Esophagus muscularis mucosa (tissue), 4 donors: ENCODE measurements at places on chromosomes 6 and 20. TPM values are rescaled to one million over a fixed set of nuclear protein-coding genes. Genes with fewer than 3 reads are reported as not detected.

GRCh38 chr20:35013421-35014411 is 58.0 kb downstream of the MYH7B start:
- peak overlapping the region; percentile 9 for H3K27ac ChIP-seq
- no peaks in the 10 kb centered on the region for H3K27me3 ChIP-seq
- peaks cover 99% of the 10 kb centered on the region for H3K36me3 ChIP-seq
- no peak overlapping the region for H3K4me3 ChIP-seq
- peaks cover 18% of the 10 kb centered on the region for H3K4me1 ChIP-seq
- DNase-seq = no peak

DNA sequence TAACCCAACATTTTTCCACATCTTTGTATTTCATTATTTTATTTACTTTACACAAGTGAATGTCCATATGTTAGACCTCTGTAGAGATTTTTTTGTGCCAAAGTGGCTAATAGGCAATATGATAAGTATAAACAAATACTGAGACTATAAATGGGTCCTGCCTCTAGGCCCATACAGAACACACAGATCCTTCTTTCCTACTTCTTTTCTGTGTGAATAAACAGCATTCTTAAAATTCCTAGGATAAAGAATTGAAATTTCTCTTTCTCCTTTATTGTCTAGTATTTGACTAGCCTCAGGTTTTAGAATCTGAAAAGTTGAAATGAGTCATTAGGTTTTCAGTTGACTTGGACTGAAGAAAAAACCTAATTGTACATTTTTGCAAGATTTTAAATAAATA is 46.3 kb upstream of the HS3ST5 start:
- H3K36me3 ChIP-seq = no peaks in the 10 kb centered on the region
- no peaks in the 10 kb centered on the region for H3K27me3 ChIP-seq
- DNase-seq = no peak

IRF4 gene
- 3.6 TPM for total RNA-seq

DNA sequence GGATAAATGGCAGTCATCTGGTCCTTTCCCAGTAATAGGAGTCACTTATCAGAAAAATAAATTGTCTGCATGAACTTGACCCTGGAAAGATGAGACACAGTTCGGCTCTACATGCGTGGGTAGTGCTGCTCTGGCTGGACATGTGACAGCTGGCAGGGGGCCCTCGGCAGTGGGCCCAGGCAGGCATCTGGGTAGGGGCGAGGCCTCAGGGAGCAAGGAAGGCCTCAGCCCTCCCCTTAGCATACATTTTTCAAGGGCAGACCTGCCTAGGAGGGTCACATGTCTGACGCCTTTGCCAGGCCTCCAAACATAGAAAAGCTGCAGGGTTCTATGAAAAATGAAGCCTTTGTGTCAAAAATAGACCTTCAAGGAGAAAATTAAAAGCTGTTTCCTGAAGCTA is 12.8 kb upstream of the ILRUN start:
- no peaks in the 10 kb centered on the region for H3K36me3 ChIP-seq
- no peak for DNase-seq
- peak overlapping the region; percentile 68 for H3K27ac ChIP-seq
- no peaks in the 10 kb centered on the region for H3K27me3 ChIP-seq
- H3K4me1 ChIP-seq = peaks cover 15% of the 10 kb centered on the region

DNA sequence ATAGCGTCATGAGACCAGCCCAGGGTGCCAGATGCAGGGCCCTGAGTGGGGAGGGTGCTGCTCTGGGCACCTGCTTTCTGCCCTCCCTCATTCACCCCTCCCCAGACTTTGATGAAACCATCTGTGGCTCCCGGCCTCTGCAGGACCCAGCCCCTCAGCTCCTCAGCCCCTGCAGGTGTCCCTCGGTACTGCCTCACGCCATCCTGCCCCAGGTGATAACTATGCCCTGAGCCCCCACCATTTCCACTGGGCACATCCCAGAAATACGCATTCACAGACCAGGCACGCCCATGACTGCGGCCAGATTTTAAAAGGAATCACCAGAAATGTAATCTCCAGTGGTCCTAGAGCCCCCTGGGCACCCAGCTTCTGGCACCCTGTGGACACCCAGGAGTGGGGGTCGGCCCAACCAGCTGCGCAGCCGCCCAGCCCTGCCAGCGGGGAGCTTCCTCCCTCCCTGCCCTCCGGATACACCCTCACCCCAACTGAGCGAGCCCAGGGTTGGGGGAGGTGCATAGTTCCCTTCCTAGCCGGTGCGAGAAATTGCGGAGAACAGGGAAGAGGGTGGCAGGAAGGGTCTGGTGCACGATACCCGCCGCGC is 615 bp upstream of the NTSR1 start:
- H3K36me3 ChIP-seq = no peaks in the 10 kb centered on the region
- H3K27me3 ChIP-seq = peaks cover 2% of the 10 kb centered on the region
- peak overlapping the region; percentile 15 for H3K4me3 ChIP-seq
- no peak overlapping the region for H3K27ac ChIP-seq
- H3K4me1 ChIP-seq = peaks cover 66% of the 10 kb centered on the region

FAXC gene
- 41.7 TPM for total RNA-seq

GRCh38 chr20:59120491-59120890 is 43.1 kb upstream of the ZNF831 start:
- no peaks in the 10 kb centered on the region for H3K36me3 ChIP-seq
- no peaks in the 10 kb centered on the region for H3K4me1 ChIP-seq
- H3K27ac ChIP-seq = no peak overlapping the region
- H3K4me3 ChIP-seq = no peak overlapping the region

DNA sequence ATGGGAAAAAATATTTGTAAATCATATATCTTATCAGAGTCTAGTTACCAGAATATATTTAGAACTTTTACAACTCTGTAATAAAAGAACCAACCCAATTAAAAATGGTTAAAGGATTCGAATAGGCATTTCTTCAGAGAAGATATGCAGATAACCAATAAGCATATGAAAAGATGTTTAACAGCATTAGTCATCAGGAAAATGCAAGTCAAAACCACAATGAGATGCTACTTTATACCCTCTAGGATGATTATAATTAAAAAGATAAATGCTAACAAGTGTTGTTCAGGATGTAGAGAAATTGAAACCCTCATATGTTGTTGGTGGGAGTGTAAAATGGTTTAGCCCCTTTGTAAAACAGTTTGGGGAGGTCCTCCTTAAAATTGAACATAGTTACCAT is 94.1 kb downstream of the LRRC1 start:
- H3K27me3 ChIP-seq = no peaks in the 10 kb centered on the region
- no peaks in the 10 kb centered on the region for H3K36me3 ChIP-seq
- DNase-seq = no peak
- no peak overlapping the region for H3K27ac ChIP-seq

- no peaks in the 10 kb centered on the region for H3K27me3 ChIP-seq
- H3K36me3 ChIP-seq = peaks cover 30% of the 10 kb centered on the region
- H3K4me1 ChIP-seq = peaks cover 32% of the 10 kb centered on the region
These were observed 727 bp downstream of the EDEM2 start for GRCh38 chr20:35146299-35146919.

DNA sequence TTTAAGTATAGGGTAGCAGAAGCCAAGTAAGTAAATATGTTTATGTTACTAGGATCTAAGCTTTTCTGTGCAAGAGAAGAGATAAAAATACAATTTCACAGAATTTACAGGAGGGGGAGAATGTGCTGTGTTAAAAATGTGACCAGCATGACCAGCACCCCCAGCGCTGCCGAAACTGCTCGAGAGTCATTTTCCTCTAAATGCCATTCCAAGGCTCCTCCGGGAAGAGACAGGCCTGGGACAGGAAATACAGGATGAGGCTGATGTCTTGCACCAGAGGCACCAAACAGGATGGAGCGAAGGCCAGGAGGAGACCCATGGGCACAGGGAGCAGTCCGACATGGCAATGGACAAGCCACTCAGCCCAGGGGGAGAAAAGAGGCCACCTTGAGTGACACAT is 21.1 kb downstream of the TAF4 start:
- no peak for DNase-seq
- H3K27me3 ChIP-seq = no peaks in the 10 kb centered on the region
- H3K4me1 ChIP-seq = no peaks in the 10 kb centered on the region

DNA sequence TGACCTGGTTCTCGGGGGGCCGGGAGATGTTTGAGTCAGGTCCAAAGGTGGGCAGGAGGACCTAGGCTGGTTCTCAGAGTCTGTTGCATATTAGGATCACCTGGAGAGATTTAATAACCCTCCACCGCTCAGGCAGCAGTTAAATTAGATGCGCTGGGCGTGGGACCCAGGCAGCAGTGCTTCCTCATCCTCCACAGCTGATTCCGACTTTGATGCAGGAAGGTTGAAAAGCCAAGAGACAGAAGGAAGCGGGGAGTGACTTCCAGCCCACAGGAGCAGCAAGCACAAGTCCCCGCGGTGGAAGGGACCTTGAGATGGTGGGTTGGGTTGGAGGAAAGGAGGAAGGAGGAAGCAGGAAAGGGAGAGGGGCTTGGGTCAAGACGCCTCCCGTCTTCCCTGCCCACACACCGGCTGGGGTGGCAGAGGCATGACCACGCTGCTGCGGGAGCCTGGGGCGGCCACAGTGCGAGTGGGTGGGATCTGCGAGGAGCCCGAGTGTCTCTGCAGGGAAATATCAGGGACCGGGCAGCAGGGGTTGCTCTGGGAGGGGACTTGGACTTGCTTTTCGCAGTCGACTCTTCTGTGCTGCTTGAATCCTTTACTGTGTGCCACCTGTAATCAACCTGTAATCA is 146.0 kb downstream of the PHACTR3 start:
- H3K4me3 ChIP-seq = no peak overlapping the region
- no peaks in the 10 kb centered on the region for H3K36me3 ChIP-seq
- DNase-seq = no peak
- H3K27me3 ChIP-seq = no peaks in the 10 kb centered on the region
- H3K27ac ChIP-seq = no peak overlapping the region

DNA sequence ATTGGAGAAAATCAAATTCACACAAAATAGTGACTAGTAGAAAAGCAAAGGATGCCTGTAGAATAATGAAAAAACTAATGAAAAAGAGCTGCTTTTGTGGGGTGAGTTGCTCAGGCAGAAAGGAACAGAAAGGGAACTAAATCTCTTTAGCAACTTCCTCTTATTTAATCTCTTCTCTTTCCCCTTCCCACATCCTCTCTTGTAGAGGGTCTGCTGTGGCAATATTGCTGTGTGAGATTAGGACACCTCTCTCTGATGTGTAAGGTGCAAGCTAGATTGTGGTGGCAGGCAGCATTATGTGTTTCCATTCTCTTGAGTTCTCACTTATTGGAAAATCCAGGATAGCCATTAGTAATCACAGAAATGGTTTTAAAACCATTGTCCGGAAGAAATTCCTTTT is 49.7 kb downstream of the SYNE1 start:
- H3K4me3 ChIP-seq = no peak overlapping the region
- no peaks in the 10 kb centered on the region for H3K36me3 ChIP-seq
- H3K4me1 ChIP-seq = no peaks in the 10 kb centered on the region

TBX18 gene
- total RNA-seq = 17.4 TPM

AKAP12 gene
- total RNA-seq = 108 TPM

DNA sequence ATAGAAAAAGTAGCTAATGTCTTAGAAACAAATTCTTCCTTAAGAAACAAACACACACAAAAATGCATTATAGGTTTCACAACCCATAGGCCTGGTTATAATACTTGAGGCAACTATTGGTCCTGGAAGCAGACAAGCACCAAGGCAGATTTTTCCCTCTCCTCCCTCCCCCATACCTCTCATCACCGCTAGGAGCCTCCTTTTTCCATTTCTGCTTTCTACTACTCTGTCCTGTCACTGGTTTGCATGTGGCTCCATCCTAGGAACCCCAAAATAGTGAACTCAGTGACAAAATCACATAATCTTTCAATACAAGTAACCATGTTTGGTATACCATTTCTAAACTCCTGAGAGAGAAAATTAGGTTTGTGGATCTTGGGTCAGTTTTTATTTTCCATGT is 66.1 kb downstream of the HMGCLL1 start:
- H3K27ac ChIP-seq = no peak overlapping the region
- DNase-seq = no peak
- H3K4me3 ChIP-seq = no peak overlapping the region
- no peaks in the 10 kb centered on the region for H3K36me3 ChIP-seq
- H3K27me3 ChIP-seq = no peaks in the 10 kb centered on the region
- H3K4me1 ChIP-seq = no peaks in the 10 kb centered on the region

DNA sequence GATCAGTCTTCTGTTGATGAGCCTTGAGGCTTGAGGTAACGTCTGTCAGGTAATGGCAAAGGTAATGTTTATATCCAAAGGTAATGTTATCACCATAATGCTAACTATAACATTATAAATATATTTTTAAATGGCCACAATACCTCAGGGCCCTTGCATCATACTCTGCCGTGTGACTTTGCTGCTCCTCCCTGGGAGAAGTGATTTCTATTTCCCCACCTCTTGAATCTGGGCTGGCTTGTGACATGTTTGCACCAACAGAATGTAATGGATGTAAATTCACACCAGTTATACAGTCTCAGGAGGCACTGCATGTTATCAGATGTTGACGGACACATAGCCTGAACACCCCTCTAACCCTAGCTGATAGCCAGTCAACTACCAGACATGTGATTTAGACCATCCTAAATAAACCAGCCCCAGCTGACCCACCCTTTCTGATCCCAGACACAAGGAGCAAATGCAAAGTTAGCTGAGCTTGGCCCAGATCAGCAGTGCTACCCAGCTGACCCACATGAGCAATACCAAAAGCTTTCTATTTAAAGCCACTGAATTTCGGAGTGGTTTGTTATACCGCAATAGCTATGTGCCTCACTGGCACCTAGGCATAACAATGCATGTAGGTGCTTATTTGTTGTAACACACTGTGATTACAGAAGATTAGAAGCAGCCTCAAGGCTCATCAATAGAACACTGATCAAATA is 93.8 kb upstream of the SIRPA start:
- H3K27me3 ChIP-seq = no peaks in the 10 kb centered on the region
- no peak overlapping the region for H3K27ac ChIP-seq
- H3K4me1 ChIP-seq = peaks cover 12% of the 10 kb centered on the region
- no peak for DNase-seq
- H3K4me3 ChIP-seq = no peak overlapping the region

- H3K4me3 ChIP-seq = peak within 1 kb of the TSS; percentile 87
- H3K4me1 ChIP-seq = peaks cover 51% of the 10 kb centered on the region
- peak; percentile 99 for DNase-seq
These were observed at the start of gene SYNCRIP for GRCh38 chr6:85642774-85643536. SYNCRIP (minus strand) TSS chr6:85642886; CDS start chr6:85641439, 1,447 bp downstream.

GRCh38 chr6:85250586-85251220 is 199.2 kb upstream of the NT5E start:
- H3K4me1 ChIP-seq = no peaks in the 10 kb centered on the region
- no peak overlapping the region for H3K27ac ChIP-seq
- DNase-seq = no peak
- no peaks in the 10 kb centered on the region for H3K27me3 ChIP-seq
- no peak overlapping the region for H3K4me3 ChIP-seq

DNA sequence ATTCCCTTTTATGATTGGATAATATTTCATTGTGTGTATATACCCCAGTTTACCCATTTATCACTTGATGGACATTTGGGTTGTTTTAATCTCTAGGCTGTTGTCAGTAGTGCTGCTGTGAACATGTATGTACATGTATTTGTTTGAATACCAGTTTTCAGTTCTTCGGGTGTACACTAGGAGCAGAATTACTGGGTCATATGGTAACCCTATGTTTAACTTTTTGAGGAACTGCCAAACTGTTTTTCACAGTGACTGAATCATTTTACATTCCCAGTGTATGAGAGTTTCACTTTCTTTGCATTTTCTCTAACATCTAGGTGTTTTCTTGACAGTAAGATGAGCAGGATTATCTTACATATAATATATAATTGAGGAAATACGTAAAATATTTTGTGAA is 44.7 kb upstream of the ADIG start:
- no peaks in the 10 kb centered on the region for H3K4me1 ChIP-seq
- no peak overlapping the region for H3K27ac ChIP-seq
- DNase-seq = no peak
- peaks cover 100% of the 10 kb centered on the region for H3K36me3 ChIP-seq
- no peaks in the 10 kb centered on the region for H3K27me3 ChIP-seq

- no peaks in the 10 kb centered on the region for H3K4me1 ChIP-seq
- H3K27me3 ChIP-seq = no peaks in the 10 kb centered on the region
- H3K4me3 ChIP-seq = no peak overlapping the region
- H3K27ac ChIP-seq = no peak overlapping the region
- no peaks in the 10 kb centered on the region for H3K36me3 ChIP-seq
These were observed 569.2 kb downstream of the QKI start for GRCh38 chr6:163983679-163984078.

MYLK2 gene
- total RNA-seq = 0.33 TPM
